ENCODE measurements at places on chromosomes 6 and 20.

DNA sequence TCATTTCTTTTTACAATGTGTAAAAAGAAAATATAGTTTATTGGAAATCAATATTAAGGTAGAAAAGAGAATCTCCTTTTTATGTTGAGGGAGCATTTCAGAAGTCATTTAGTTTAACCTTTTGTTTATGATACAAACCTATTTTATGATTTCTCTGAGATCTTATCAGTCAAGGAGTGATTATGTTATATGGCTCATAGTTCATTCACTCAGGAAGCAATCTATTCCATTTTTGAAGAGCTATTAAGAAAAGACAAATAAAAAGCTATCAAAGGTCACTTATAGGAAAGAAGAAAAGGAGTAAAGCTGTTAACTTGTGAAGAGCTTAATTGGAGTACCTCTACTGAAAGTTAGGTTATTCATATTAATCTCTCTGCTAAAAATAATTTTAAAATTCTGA lies 526.6 kb upstream of the JAG1 start:
- DNase-seq = no peak

DNA sequence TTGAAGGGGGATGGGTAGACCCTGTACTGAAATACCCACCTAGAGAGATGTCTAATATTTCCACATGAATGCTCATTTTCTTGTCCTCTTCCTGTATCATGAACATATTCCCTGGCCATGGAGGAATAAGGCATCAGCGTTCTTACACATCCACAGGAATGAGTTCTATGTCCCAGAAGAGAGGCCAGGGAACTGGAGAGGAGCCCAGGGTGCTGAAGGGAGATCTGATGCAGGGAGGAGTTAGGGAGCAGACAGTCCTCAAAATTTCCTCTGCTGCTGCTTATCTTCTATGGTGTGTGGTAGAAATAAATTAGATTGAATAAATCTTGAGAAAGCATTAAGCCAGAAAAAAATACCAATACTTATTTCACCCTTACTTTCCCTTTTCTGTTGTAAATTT lies 295.0 kb downstream of the KCNQ5 start:
- DNase-seq = no peak

GRCh38 chr6:88165844-88166492 lies at the start of gene CNR1:
TSS of gene CNR1 (minus strand) at chr6:88166347. CDS start at chr6:88145274, 21,073 bp downstream.
- no peak for DNase-seq

DNA sequence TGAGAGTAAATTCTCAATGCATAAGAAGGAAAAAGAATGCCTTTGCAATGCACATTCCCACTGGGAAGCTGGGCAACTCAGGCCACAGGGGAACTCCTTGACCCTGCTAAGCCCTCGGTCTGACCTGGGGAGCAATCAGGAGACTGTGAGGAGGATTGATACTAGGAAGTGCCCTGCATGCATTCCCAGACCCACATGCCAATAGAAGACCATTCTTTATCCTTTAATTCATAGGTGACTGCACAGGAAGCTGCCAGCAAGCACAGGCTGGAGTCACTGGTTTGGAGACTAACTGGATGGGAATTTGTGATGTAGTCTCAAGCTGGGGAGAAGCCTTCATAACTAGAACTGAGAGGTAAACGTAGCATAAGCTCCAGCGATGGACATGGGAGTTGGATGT lies 1012.7 kb downstream of the EYS start:
- DNase-seq = no peak

Data from stimulated activated CD4-positive, alpha-beta T cell treated with anti-CD3 and anti-CD28 coated beads, Interleukin-4, amount 100 ng/mL, for 48 hours (primary cell).